Stimulated activated CD8-positive, alpha-beta memory T cell treated with anti-CD3 and anti-CD28 coated beads, Interleukin-7, amount 100 ng/mL, for 4 hours (primary cell): ENCODE measurements at places on chromosomes 7 and 10.

DNA sequence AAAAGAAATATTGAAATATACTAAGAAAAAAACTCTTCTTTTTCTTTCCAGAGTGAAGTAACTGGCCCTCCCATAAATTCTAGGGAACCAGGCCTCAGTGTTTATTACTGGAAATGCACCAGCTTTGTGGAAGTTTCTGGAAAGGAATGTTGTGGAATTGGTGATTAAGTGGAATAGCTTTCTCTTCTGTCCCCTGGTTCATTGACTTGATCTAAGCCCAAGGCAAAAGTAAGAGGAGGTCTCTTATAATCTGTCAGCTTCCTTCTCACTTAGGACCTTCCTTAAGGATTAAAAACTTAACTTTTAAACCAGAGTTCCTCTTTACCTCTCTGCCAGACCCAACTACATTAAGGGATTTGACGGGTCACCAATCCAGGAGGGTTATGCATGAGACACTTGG lies 266.2 kb downstream of the SLC25A13 start:
- DNase-seq: no peak

GRCh38 chr7:40595832-40596231 lies 461.0 kb downstream of the SUGCT start:
- no peak for DNase-seq

DNA sequence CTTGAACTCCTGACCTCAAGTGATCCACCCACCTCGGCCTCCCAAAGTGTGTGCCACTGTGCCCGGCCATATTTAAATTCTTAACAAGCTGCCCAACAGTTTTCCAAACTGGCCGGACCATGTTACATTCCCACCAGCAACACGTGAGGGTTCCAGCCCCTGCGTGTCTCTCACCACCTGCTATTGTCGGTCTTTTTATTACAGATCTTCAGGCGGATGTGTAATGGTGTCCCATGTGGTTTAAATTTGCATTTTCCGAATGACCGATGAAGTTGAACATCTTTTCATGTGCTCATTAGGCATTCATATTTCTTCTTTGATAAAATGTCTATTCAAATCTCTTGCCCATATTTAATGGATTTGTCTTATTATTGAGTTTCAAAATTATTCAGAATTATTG lies 11.5 kb downstream of the ELFN1 start:
- no peak for DNase-seq

GRCh38 chr10:1137499-1138163 lies 81.4 kb downstream of the WDR37 start:
- no peak for DNase-seq

- DNase-seq: no peak
These were observed 31.4 kb upstream of the ZNF862 start for GRCh38 chr7:149806726-149807125.

- DNase-seq: no peak
These were observed 16.2 kb upstream of the MTPAP start for GRCh38 chr10:30365278-30365677.

DNA sequence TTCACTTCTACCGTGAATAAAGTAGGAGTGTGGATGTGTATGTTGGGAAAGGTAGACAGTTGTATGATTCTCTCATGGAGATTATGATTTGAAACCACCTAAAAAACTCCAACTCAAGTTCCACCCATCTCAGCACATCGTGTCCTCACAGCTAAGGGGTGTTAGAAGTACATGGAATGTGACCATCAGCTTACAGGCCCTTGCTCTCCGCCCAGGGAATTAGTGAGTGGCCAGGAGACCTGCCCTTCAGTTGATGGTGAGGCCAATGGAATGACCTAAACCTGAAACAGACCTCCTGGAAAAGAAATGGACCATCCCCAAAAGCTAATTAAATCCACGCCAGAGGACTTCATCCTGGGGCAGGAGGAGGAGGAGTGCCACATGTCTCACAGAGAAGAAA lies 2.1 kb upstream of the WNT2 start:
- DNase-seq: no peak

DNA sequence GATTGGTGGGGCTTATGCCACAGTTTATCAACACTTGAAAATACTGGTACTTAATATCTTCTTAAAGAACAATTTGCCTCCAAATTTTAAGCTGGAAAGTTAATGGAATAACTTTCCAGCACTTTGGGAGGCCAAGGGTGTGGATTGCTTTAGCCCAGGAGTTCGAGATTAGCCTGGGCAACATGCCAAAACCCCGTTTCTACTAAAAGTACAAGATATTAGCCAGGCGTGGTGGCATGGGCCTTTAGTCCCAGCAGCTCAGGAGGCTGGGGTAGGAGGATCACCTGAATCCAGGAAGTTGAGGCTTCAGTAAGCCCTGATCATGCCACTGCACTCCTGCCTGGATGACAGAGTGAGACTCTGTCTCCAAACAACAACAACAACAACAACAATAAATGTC lies 56.0 kb downstream of the PRF1 start:
- no peak for DNase-seq

GRCh38 chr10:97228130-97228774 lies 42.5 kb upstream of the SLIT1 start:
- no peak for DNase-seq

- peak; percentile 5 for DNase-seq
These were observed 236.3 kb upstream of the ANKRD30A start for GRCh38 chr10:36888925-36889573.

DNA sequence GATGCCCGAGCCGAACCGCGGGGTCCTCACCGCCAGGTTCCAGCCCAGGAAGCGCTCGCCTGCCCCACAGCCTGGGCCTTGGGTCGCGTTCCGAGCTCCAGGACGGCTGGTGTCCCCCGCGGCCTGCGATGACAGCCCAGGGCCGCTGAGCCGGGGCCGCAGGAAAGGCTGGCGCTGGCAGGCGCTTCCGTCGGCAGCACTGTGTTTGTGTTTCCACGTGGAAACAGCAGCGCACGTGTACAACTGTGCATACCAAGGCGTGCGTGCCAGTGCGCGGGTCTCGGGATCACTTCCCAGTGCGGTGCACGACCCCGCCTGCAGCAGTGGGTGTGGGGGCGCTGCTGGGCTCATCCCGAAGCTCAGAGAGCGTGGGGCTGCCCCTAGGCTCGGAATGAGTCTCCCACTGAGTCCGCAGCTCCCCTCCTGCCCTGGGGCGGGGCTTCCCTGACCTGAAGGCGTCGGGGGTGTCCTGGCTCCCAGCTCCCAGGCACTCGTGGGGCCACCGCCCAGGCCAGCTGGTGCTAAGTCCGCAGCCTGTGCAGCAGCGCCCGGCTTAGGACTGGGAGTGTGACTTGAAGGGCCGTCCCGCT lies 17.2 kb downstream of the AP5Z1 start:
- no peak for DNase-seq

DNA sequence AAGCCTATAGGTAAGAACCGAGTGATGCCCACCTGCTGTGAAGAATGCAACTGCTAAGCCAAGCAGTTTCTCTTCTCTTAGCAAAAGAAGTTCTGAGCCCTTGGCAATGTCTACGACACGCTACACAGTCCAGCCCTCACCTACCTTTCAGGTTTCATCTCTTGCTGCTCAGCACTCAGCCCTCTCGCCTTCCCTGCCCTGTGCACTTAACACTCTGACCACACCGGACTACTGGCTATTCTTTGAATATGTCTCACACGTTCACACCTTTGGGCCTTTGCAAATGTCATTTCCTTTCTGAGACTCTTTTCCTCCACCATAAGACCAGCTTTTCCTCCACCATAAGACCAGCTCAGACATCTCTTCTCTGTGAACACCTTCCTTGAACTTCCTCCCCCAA lies 67.0 kb upstream of the ITGB1 start:
- no peak for DNase-seq

DNA sequence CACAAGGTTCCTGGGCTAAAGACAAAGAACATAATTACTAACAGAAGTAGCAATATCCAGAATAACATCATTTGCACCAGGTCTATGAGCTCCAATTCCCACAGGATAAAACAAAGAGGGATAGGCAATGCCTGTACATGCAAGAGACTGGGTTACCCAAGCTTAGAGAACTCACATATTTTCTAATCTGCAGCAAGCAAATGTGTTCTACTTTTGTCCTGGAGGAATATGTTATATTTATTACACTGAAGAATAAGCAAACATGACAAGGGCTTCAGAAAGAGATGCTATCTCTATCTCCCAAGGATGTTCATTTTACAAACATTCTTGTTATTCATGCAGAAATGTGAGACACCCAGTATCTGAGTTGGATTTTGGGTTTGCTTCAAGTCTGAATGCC lies 118.6 kb downstream of the MDFIC start:
- no peak for DNase-seq

GRCh38 chr7:127816354-127817190 lies 164.6 kb downstream of the SND1 start:
- no peak for DNase-seq

- DNase-seq: no peak
These were observed 2.0 kb downstream of the MICALL2 start for GRCh38 chr7:1457059-1457948.

DNA sequence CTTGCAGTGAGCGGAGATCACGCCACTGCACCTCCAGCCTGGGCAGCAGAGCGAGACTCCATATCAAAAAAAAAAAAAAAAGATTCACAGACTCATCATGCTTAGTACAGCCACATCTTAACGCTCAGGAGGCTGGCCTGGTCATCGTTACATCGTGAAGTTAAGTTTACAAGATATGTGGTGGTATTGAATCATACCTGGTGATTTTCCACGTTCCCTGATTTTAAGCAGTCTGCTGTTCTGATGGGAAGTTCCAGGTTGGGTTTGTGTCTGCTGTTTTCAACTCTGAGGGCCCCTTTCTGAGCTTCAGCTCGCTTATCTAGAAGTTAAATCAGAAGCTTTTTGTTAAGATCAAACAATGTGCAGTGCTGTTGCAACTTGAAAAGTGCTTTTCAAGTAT lies 6.9 kb downstream of the PPP2R2D start:
- DNase-seq: no peak

DNA sequence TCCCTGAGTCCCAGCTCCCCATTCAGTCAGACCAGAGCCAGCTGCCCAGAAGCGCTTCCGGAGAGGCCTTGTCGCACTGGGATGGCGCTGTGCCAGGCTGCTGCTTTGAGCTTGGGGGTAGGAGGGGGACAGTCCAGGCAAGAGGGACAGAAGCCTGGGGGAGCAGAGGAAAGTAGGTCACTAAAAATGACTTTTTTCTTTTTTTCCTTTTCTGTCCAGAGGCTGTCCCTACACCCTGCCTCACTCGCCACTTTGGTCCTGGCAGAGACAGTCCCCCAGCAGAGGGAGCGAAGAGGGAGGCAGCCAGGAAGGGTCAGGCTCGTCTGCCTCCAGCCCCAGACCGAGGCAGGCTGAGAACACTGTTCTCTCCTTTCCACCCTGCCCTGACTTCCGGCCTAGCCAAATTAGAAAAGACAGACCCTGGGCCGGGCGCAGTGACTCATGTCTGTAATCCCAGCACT lies 15.8 kb upstream of the TRIM8 start:
- DNase-seq: no peak

DNA sequence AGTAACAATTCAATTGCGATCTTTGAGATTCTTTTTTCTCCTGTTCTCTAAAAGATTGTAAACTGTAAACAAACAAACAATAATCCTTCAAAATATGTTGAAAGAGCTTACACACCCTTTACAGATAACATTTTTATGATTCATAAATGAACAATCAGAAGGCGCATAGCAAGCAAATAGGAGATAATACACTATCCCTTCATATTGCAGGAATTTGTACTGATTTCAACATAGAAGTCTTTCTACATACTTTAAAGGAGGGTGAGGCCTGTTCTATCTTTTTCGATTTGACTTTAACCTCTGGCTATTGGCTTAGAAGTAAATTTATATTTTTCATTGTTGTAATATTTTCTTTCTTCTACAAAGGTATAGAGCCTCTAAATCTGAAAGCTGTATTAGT lies 57.2 kb downstream of the TFEC start:
- no peak for DNase-seq

- DNase-seq: no peak
These were observed 37.2 kb downstream of the HEPACAM2 start for GRCh38 chr7:93188870-93189634.

GRCh38 chr10:130439766-130440165 lies 303.6 kb downstream of the GLRX3 start:
- no peak for DNase-seq

- peak; percentile 57 for DNase-seq
These were observed 112.2 kb downstream of the CLEC2L start for GRCh38 chr7:139635526-139636302.

DNA sequence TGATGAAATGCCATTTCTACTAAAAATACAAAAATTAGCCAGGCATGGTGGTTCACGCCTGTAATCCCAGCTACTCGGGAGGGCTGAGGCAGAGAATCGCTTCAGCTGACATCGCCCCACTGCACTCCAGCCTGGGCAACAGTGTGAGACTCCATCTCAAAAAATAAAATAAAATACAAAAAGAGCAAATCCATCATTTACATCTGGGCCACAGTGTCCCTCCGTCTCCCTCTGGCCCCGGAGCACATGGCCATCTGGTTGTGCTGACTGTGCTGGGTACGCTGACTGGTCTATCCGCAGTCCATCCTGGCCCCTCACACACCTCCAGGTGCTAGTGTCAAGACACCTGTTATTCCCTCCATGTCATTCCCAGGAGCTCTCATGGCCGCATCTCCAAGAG lies 42.1 kb downstream of the KCNH2 start:
- DNase-seq: no peak

DNA sequence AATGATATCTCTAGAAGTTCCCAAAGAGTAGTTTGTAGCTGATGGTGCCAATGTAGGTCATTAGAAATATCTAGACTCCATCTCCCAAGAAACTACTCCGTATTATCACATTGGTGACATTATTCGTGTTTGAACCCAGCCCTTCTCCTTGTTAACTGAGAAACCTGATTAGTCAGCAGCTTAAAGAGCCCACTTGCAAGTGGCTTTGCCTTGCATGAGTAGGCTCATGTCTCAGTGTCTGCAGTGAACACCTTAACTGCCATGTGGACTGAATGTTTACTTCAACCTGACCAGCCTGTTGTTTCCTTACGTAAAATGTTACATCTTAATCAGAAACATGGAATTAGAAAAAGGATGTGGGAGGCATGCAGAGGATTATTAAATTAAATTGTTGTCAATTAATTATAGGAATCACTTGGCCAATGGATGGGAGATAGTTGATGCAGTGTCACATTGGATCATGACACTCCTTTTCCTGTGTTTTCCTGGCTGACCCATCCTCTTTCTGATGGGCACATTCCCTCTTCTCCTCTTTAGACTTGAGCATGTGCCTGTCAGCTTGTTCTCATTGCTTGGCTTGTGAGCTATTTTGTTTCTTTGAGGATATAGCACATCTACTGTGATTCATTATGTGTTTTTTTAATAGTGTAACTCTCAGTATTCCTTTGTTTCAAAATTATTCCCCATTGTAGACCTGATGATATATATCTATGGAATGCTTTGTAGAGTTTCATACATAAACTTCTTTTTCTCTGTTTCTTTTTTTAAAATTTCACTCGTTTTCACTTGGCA lies 18.0 kb downstream of the STARD3NL start:
- DNase-seq: no peak
